Stimulated activated CD8-positive, alpha-beta memory T cell treated with anti-CD3 and anti-CD28 coated beads, Interleukin-15, amount 100 ng/mL, for 1 hour (primary cell): ENCODE measurements at places on chromosomes 6 and 20.

DNA sequence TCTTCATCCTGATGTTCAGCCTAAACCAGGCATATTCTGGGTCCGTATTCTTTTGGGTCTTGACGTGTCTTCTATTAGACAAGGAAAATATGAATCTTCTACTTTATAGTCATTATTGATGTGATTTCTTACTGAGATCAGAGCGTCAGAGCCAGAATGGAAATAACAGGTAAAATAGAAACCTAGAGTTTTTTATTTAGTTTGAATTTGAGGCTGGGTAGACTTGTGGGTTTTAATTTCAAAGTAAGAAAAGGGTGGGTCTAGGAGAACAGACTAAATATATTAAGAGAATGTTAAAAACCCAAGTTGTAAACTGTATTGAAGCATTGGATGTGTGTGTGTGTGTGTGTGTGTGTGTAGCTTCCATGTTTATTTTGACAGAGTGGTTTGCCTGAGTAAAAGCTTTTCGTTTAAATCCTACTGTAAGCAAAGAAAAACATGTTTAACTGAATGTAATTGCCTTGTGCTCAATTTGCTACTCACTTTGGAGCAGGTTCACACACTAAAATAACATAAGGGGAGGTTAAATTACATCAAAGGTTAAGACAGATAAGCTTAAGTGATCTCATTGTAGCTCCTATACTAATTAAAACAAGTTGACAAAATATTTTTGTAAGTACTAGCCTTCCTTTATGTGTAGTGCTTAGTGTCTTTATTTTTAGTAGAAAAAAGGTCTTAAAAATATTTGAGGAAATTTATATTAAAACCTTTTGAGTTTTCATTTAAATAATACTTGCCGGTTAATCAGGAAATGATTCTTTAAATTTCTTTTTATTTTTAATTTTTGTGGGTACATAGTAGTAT lies 17.4 kb downstream of the HECA start:
- no peak for DNase-seq

DNA sequence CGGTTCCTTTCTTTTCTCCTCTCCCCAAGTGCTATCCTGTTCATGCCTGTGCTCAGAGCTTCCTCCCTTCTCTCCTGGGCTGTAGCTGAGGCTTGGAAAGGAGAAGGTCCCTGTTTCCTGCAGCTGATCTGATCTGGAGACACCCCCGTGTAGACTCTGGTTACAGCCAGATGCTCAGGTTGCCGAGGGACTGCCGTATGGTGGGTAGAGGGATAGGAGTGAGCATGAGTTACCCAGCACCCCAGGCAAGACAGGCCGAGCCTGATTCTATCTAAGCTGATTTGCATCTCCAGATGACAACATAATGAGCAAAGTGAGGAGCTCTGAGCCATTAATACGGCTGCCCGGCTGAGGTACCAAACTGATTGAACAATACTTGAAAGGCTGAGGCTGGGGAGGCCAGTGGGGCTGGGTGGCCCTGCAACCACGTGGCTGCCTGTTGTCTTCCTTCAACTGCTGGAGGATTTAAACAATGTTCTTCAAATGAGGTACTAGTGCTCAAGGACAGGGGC lies 91.8 kb downstream of the ASXL1 start:
- no peak for DNase-seq

DNA sequence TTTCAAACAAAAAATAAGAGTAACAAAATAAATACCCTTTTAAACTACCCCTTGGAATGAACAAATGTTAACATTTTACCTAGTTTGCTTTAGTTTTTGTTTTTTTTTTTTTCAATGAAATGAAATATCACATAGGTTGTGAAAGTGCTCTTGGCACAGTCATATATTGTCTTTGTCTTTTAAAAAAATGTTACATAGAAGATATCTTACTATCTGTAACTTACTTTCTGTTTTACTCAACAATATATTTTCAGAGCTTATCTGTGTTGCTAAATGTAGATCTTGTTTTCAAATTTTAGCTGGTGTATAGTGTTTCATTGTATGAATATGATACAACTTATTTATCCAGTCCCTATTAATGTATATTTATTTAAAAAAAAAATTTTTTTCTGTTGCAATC lies 8.6 kb downstream of the CEP57L1 start:
- DNase-seq = no peak

DNA sequence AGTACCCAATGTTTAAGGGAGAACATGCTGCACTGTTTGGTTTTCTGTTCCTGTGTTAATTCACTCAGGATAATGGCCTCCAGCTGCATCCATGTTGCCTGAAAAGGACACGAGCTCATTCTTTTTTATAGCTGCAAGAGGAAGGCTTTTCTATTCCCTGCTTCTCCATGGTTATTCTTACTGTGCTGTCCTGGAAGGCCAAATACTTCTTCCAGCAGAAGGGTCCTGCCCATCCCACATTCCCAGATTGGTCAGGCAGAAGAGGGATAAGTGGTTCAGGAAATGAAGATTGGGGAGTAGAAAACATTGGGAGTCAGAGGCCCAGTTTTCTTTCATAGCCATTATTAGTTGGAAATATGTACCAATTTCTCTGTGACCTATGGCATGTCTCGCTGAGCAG lies 122.4 kb downstream of the TCP11 start:
- DNase-seq = no peak

DNA sequence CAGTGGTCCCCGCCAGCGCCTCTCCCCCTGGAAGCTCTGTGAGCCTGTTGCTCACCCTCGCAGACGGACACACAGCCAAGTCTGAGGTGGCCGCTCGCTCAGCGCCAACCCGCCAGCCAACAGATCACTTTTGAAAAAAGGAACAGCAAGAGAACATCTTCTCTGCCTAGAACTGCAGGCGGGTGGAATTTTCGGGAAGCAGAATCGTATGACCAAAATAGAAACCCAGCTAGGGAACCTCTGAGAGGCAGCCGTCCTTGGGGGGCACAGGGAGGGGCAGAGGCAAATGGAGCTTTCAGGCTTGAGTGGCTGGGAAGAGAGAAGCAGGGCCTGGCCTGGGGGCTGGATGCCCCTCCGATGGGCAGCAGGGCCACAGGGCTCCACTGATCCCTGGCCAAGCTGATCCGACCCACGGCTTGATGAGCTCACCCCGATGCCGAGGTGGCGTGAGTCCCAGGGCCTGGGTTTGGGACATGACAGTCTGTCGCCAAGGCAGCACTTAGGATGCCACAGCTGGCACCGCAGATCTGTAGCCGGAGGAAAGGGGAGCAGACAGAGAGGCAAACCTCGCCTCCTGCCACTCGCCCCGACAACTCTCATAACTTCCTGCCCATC lies 9.8 kb downstream of the NFATC2 start:
- DNase-seq = no peak

DNA sequence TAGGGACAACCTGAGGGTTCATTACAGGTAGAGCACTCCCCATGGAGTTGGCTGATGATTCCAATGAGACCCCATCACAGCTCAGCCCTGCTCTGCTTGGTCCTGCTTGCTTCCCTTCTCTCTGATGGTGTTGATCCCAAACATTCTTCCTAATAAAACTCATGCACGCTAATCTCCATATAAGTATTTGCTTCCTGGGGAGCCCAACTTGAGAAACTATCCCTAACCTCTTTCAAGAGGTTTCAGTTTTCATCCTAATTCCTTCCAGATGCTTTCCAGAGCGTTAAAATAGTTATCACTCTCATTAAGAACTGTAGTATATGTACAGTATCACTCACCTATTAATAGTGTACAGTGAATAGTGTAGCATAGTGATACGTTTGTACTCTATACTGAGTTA lies 68.1 kb downstream of the EPHA7 start:
- DNase-seq = no peak

DNA sequence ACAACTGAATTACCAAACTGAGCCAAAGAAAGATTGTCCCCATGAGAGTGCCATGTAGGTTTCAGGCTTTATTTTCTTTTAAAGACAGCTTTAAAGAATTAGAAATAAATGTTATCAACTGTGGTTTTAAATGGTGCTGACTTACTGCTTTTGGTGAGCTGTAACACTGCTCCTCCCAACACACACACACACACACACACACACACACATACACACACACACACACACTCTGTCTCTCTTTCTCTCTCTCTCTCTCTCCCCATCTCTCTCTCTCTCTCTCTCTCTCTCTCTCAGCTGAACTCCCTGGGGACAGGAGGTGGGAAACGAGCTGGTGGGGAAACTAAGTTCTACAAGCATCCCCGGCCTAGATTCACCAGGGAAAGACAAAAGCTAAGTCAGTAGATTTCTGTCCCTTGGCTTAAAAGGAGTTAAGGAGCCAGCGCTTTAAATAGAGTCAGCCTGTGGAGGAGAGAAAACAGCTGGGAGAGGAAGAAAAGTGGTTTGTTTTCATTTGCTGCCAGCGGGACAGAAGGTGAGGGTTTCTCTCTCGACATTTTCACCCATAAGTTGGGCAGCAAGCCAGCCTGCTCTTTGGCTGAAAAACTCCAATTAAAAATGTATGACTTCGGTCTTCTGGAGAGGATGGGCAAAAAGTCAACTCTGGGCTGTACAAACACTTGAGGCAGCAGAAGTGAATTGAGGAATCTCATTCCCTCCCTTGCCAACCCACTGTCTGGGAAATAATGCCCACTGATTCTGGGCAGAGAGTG lies 27.4 kb downstream of the CBLN4 start:
- DNase-seq = no peak

GRCh38 chr6:7566107-7566506 lies 23.9 kb upstream of the SNRNP48 start:
- DNase-seq = no peak

GRCh38 chr6:15338476-15338875 lies 92.6 kb downstream of the JARID2 start:
- no peak for DNase-seq

DNA sequence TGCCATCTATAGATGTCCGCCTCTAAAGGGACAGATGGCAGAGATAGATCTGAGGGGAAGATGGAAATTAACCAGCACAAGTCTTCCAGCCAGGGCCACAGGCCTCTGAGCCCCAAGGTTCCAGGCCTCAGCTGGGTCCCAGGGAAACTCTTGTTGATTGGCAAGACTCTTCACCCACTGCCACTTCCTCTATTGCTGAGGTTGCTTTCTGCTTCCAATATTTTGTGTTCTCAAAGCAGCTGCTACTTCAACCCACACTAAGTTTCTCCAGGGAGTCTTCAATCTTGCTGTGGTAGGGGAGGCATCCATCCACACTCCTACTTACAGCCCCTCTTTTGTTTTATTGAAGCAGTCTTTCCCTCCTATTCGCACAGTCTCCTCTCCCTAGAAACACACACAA lies 36.4 kb upstream of the SASH1 start:
- no peak for DNase-seq

GRCh38 chr20:4524307-4524706 lies 197.4 kb upstream of the PRND start:
- DNase-seq = no peak

- no peak for DNase-seq
Observed at GRCh38 chr6:80689716-80690395, 583.4 kb downstream of the BCKDHB start.

DNA sequence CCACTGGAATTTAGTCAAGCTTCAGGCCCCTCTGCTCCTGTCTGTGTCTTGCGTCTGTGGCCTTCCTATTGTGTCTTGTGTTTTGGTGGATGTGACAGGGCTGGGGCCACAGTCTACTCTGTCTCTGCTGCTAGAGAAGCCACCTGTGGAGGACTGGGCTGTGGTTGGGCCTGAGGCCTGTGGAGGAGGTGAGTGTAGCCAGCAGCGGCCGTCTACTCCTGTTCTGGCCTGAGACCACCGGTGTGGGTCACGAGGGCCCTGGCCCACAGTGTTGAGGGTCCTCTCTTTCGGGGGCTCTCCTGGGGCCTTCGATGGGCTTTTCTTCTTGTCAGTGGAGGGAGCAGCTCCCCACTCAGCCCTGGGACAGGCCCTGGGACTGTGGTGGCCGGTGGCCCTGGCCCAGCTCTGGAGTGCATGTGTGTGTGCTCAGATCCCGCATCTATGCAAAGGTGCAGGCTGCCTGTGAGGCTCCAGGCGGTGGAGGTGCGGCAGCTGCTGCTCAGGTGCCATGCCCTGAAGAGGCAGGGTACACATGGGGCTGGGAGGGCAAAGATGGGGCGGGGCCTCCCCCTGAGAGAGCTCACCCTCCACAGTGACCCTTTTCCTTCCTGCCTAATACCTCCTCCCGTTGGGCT lies 20.8 kb downstream of the SDCBP2 start:
- DNase-seq = no peak

DNA sequence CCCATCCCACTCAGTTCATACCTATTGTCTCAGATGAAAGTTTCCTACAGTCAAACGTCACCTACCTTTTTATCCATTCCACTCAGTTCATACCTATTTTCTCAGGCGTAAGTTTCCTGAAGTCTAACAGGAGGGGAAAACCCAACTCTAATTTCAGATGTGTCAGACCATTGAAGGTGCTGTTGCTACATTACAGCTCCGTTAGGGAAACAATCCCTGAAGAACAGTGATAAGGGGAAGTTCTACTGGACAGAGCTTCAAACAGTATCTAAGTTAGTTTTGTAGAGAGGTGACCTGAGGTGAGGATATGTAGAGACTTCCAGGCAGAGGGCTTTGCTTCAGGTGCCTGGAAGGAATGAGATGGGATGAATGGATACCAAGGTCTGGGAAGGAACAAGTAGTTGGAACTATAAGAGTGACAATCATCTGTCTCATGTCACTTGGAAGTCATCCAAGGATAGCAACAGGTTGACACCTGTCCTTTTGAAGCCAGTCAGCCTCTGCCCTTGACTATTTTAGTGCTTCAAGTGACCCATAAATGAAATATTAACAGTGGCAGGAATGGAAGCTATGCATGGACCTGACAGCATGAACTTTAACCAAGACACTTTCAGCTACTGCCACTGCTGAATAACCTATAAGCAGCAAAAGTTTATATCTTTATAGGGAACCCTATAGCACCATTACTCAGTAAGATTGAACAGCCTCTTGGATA lies 191.6 kb upstream of the MOCS1 start:
- no peak for DNase-seq

- no peak for DNase-seq
Observed at GRCh38 chr6:56416247-56416646, 168.9 kb upstream of the COL21A1 start.
